DMS79 (cell line): ENCODE measurements at places on chromosomes 2 and 18.

DNA sequence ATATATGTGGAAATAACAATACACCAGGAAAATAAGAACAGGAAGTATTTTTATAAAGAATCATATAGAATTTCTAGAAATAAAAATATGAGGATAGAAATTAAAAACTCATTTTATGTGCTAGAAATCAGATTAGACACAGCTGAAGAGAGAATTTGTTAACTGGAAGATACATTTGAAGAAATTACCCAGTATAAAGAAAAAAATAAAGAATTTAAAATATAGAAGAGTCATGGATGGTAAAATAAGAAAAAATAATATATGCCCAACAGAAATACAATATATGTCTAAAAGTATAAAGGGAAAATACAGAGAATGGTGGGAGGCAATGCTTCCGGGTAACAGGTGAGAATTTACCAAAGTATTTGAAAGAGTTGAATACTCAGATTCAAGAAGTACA, 539.9 kb downstream of the NR4A2 start:
- DNase-seq, result no peak

- no peak for DNase-seq
These were observed 305.9 kb downstream of the ARHGAP15 start for GRCh38 chr2:143435131-143435530.

GRCh38 chr2:219634951-219635751, 7.7 kb downstream of the SLC4A3 start:
- no peak for DNase-seq

GRCh38 chr2:143451642-143452281, 322.5 kb downstream of the ARHGAP15 start:
- peak; percentile 3 for DNase-seq

- no peak for DNase-seq
These were observed 1252.2 kb upstream of the TMEFF2 start for GRCh38 chr2:193446967-193447366.

DNA sequence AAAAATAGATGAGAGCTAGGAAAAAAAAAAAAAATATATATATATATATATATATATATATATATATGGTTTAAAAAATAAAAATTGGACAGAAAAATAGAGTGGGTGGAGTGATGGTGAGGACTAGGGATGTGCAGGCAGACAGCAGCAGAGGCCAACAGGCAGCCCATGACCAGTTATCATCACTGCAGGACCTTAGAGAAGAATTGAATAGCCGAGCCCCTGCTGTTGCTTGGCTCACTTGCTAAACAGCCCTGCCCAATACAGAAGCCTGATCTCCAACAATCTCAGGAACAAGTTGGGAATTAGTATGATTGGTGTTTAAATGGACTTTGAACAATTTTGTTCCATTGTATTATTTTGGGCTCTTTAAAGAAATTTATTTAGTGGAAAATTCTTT, 967.5 kb upstream of the PIK3C3 start:
- no peak for DNase-seq

- no peak for DNase-seq
These were observed 71.0 kb upstream of the SRD5A2 start for GRCh38 chr2:31651736-31652135.

GRCh38 chr2:240143801-240144648, 3.6 kb upstream of the OTOS start:
- DNase-seq, result peak; percentile 26

DNA sequence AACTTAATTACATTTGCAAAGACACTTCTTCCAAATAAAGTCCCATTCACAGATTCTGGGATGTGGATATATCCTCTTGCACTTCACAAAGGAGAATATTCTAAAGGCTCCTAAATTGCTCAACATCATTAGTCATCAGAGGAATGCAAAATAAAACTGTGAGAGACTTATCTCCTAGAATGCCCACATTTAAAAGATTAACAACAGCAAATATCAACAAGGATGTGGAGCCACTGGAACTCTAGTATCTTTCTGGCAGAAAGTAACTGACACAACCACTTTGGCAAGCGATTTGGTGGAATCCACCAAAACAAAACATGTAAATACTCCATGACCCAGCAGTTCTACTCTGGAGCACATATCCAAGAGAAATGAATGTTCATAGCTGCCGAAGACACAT, 4.6 kb downstream of the NEU2 start:
- DNase-seq, result no peak

- DNase-seq, result peak; percentile 18
These were observed 636 bp downstream of the ARL4C start for GRCh38 chr2:234496055-234496834.

GRCh38 chr18:35132021-35132902, 91.0 kb downstream of the MAPRE2 start:
- DNase-seq, result no peak

DNA sequence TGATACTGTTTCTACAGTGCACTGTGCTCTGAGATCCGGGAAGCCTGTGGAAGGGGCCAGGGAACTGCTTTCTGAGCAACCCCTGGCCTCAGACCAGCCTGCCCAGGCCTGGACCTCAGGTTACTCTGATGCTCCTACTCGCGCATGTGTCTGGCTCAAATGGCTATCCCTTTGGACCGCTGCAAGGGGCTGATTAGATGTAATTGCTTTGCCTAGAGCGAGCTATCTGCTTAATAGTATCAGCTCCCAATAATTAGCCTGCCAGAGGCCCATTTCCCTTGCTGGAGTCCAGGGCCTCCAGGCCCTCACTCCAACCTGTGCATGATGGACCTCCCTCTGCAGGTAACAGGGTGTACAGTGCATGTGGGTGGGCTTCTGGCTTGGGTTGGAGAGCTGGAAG, 7.2 kb upstream of the KCNK3 start:
- no peak for DNase-seq

- no peak for DNase-seq
These were observed 16.6 kb downstream of the SERTAD2 start for GRCh38 chr2:64637000-64637635.

- no peak for DNase-seq
These were observed 22.9 kb upstream of the YWHAQ start for GRCh38 chr2:9653485-9654271.

- no peak for DNase-seq
These were observed 9.4 kb upstream of the SIX3 start for GRCh38 chr2:44932079-44932478.

DNA sequence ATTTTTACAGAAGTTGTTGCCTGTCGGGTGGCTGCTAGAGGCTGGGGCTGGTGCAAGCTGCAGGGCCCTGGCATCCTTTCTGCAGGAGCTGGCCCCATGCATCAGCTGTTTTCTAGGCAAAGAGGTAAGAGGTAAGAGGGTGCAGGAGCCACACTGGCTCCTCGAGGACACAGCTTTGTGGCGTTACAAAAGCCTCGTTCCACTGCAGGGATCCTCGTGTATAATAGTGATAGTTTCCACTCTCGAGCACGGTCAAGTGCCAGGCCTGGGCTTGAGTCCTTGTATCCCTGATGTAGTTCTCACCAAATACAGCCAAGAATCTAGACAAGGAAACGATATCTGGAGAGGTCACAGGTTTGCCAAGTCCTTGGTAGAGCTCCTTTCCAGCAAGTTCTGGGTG, 33.2 kb upstream of the FHOD3 start:
- peak; percentile 81 for DNase-seq

DNA sequence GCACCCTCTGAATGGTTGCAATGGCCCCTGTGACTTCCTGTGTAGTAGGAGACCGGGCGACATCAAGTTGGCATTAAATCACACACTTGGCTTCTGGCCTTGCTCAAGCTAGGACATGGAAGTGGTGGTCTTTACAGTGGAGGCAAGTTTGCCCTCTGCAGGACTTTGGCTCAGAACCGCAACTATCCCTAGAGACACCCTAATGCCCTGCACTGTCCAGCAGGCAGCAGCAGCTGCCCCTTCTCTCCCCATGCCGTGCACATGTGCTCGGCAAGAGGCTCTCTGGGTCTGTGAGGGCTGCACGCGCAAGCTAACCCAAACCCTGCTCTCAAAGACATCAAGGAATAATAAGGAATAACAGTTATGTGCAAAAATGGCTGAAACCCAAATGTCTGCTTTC, 106.5 kb downstream of the COL6A3 start:
- no peak for DNase-seq

- peak; percentile 89 for DNase-seq
These were observed 2082.3 kb upstream of the CELF4 start for GRCh38 chr18:39647627-39648534.

- DNase-seq, result peak; percentile 89
These were observed 46.8 kb downstream of the MRPS5 start for GRCh38 chr2:95074663-95075439.

DNA sequence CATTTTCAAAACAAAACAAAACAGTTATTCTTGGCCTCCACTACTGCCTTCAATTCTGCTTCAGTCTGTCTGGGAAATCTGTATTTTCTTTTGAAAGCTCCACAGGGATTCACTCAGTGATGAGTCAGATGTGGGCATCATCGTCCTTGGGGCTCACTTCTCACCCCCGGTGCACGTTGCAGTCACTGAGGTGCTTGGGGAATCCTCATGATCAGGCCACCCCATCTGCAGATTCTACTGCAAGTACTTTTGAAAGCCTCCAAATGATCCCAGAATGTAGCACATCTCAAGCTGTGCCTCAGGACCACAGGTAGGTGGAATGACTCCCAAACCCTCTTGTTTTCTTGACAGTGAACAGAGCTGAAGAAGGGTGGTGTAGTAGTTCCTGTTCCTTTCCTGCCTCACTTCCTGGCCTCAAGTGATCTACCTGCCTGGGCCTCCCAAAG, 34.3 kb downstream of the LPIN2 start:
- no peak for DNase-seq

DNA sequence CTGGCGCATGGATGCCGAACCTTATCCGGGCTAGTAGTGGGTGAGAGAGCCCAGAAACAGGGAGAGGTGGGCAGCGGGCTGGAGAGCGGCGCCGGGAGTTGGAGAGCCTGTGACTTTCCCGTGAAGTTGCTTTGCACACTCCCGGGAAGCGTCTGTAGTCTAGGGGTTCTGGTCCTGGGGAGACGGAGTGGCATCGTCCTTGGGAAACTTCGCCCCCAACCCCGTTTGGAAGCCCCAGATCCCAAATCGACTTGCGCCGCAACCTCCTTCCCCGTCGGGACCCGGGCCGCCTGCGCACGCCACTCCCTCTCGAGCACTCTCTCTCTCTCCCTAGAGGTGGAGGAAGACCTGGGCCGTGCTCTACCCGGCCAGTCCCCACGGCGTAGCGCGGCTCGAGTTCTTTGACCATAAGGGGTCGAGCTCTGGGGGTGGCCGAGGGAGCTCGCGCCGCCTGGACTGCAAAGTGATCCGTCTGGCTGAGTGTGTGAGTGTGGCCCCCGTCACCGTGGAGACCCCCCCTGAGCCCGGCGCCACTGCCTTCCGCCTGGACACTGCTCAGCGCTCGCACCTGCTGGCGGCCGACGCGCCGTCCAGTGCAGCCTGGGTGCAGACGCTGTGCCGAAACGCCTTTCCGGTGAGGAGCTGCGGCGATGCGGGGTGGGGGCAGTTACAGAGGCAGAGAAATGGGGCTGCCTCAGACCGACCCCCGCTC, 456 bp downstream of the DOK1 start:
- no peak for DNase-seq

GRCh38 chr2:15570104-15570503, 9.0 kb upstream of the NBAS start:
- no peak for DNase-seq

GRCh38 chr2:41187376-41188122, 735.7 kb upstream of the SLC8A1 start:
- no peak for DNase-seq

- no peak for DNase-seq
These were observed 22.4 kb downstream of the CRYGD start for GRCh38 chr2:208101716-208102631.

DNA sequence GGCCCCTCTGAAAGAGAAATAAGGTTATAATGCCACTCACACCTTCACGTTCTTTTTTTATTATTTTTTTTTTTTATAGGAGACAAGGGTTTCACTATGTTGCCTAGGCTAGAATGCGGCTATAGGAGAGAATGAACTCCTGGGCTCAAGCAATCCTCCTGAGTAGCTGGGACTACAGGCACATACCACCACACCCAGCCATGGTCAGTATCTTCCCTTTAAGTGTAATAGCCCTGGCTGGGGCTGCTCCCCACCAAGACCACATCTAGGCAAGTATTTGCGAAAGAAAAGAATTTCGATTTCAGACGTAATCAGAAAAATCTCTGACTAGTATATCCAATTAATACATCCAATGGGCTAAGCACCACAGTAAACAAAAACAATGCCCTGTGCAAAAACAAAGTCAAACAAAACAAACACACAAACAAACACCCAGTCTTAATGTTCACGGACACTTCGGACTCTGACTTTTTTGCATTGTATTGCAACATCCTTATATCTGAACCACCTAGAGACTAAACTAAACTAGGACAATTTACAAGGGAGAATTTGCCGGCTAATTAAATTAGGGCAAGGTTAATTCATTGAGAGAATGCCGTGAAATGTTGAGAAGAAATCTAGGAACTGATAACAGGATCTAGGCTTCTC, 49.6 kb upstream of the TLK1 start:
- no peak for DNase-seq

GRCh38 chr2:233350708-233351107, 3.6 kb upstream of the DGKD start:
- peak; percentile 40 for DNase-seq

- no peak for DNase-seq
These were observed 74.4 kb downstream of the KIAA1328 start for GRCh38 chr18:36903215-36903928.

DNA sequence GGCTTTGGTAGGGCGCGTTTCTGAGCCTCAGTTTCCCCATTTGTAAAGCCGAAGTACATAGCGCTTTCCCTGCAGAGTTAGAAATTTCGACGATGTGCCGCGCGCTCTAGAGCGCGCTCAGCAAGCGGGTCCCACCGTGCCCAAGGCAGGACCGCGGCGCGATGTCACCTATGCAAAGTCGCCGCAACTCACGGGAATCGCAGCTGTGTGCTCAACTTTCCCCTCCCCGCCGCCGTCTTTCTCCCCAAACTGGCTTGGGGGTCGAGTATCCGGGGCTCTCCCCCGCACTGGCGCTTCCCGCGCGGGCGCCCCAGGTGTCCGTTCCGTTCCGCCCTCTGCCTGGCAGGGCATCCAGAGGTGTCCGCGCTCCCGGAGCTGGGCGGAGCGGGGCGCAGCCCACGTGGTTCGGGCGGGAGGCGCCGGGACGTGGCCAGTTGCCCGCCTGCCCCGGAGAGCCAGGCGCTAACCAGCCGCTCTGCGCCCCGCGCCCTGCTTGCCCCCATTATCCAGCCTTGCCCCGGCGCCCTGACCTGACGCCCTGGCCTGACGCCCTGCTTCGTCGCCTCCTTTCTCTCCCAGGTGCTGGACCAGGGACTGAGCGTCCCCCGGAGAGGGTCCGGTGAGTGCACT, at the start of gene MLPH:
MLPH (plus strand) TSS at position 433 of the 630 bp plus-strand sequence. CDS start 6,176 bp downstream, outside the sequence.
- DNase-seq, result no peak

GRCh38 chr2:231050018-231050901, 6.4 kb upstream of the PSMD1 start:
- no peak for DNase-seq

- no peak for DNase-seq
These were observed 99.6 kb downstream of the TXNL1 start for GRCh38 chr18:56538746-56539145.

- no peak for DNase-seq
These were observed 9.5 kb downstream of the DGKD start for GRCh38 chr2:233363744-233364235.

GRCh38 chr2:127770973-127771735, 39.8 kb downstream of the WDR33 start:
- DNase-seq, result no peak
